NCI-H187 treated with DMSO at 0.1 percent for 48 hours (cell line): ENCODE measurements at places on chromosomes 3 and 15.

- no peak for DNase-seq
Observed at GRCh38 chr3:66756468-66757036, 241.6 kb upstream of the KBTBD8 start.

- DNase-seq = no peak
Observed at GRCh38 chr3:34919025-34919424, 720.3 kb upstream of the ARPP21 start.

- no peak for DNase-seq
Observed at GRCh38 chr3:20811631-20812030, 625.6 kb upstream of the SGO1 start.

DNA sequence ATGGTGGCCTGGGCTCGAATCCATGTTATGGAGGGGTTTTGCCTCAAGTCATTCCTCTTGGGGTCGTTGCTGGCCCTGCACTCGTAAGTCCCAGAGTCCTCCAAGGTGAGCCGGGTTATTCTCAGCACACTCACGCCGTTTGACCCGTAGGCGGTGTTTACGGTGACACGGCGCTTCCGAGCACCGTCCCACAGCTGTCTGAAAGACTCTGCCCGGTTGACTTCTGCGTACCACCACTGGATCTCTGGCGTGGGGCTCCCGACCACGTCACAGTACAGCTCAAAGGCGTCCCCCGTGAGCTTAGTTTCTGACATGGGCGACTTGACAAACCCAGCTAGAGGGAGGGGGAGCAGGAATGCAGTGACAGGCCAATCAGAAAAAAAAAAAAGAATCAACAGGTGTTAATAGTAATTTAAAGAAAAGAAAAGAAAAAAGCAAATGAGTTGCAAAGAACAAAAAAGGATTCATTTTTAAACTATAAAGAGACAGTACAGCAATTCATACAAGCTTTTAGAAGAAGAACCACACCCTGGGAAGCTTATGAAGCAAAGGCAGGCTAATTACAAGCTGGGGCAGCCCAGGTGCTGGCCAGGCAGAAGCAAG, 36.1 kb downstream of the NPTN start:
- no peak for DNase-seq

GRCh38 chr15:48309740-48310139, 21.5 kb upstream of the DUT start:
- no peak for DNase-seq

DNA sequence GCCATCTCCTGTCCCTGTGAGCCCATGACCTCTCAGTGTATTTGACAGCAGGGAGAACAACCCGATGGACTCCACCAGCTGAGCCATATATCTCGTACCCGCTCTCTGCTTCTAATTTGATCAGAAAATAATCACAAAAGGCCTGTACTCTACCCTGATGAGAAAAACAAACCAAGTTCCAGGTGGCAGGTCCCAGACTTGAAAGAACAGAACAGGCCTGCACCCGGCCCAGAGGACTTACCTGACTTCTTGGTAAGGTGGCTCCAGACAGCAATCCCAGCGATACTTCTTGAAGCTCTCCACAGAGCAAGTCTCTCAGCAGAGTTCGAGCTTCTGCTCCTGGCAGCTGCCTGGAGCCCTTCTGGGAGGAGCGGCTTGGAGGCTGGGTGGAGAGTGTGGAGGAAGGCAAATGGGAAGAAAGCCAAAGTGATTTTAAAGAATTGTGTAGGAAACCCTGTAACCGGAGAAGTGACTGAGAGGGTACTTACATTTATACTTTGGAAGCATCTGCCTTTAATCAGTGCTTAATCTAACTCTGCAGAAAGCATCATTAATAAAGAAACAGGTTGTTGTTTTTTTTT, 91.6 kb downstream of the SCN11A start:
- DNase-seq = no peak

- DNase-seq = no peak
Observed at GRCh38 chr3:102979682-102980354, 545.0 kb downstream of the ZPLD1 start.

- no peak for DNase-seq
Observed at GRCh38 chr3:47365213-47366153, 15.3 kb upstream of the PTPN23 start.

DNA sequence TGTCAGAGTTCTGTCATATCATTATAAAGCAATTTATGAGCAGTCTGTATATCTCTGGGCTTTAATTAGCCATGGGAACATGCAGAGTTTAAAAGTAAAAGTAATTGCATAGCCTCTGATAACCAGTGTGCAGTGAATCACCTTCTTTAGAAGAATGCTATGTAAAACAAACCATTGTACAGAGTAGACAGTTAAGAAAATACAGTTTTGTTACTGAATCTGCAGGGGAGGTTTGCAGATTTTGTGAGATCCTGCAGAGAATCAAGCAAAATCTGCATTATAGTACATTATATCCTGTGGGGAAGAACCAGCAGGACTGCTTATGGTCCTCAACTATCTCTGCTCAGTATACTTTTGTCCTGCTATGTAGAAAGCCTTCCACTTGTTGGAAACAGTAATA, 396.2 kb upstream of the NAALADL2 start:
- DNase-seq = no peak

GRCh38 chr3:62248734-62249483, 124.4 kb downstream of the FEZF2 start:
- DNase-seq = no peak
